ENCODE measurements at places on chromosomes 13 and 19.

- no peak for DNase-seq
Measured at GRCh38 chr19:41703602-41704293, 4.7 kb upstream of the CEACAM5 start.

- DNase-seq: no peak
Measured at GRCh38 chr19:7619671-7620441, 9.5 kb downstream of the XAB2 start.

DNA sequence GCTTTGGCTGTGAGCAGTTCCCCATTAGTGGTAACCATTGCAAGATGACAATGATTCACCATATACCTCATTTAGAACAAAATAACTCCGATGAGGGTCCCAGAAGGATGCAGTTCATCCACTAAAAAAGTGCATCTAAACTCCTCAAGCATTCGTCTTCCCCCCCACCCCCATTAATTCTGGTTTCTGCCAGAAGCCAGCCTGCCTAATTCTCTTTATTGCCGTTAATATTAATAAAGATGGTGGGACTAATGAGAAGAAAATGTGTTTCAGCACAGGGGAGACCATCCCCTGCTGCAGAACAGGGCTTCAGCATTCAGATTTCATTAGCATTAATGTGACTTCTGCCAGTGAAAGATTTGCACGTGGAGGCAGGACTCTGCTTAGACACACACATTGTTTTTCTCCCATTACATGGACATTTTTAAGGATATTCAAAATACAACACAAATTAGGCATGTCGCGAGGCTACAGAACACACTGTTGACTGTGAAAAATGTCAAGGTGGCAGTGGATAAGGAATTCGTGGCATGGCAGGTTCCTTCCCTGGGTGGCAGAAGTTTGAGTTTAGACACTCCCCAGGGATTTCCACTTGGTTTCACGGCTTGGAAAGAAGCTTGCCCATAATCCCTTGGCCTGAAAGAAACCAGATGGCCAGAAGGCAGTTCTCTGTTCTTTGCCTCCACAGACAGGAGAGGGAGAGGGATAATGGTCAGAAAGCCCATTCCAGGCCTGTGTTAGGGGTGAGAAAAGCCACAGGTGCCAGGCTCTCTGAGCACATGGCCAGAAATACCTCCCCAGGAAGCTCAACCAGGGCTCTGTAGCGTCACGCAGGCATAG lies 236.5 kb downstream of the FOXO1 start:
- DNase-seq: no peak

DNA sequence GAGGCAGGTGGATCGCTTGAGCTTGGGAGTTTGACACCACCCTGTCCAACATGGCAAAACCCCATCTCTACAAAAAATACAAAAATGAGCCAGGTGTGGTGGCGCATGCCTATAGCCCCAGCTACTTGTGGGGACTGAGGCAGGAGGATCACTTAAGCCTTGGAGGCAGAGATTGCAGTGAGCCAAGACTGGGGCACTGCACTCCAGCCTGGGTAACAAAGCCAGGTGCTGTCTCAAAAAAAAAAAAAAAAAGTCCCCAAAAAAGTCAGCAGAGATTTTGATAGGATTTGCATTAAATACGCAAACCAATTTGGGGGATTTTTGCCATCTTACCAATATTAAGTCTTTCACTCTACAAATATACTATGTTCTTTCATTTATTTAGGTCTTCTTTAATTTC lies 21.7 kb upstream of the RPL21 start:
- DNase-seq: no peak

- DNase-seq: peak; percentile 59
Measured at GRCh38 chr13:30551189-30551588, 66.5 kb upstream of the USPL1 start.

DNA sequence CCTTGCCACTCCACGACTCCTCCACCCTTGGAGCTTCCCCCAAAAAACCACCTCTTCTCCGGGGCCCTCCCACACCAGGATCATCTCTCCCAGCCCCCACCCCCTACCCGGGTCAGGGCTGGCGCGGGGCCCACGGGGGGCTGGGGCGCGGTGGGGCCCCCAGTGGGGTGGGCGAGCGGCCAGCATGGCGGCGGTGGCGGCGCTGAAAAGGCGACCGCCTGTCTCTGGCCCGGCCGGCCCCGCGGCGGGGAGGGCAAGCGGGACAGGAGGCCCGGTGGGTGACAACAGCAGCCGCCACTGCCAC lies 850 bp downstream of the DYRK1B start:
- DNase-seq: no peak

- DNase-seq: peak; percentile 58
Measured at GRCh38 chr19:15379999-15380647, 536 bp upstream of the AKAP8 start.

GRCh38 chr19:38710928-38711725 lies 33.1 kb downstream of the CAPN12 start:
- peak; percentile 62 for DNase-seq

DNA sequence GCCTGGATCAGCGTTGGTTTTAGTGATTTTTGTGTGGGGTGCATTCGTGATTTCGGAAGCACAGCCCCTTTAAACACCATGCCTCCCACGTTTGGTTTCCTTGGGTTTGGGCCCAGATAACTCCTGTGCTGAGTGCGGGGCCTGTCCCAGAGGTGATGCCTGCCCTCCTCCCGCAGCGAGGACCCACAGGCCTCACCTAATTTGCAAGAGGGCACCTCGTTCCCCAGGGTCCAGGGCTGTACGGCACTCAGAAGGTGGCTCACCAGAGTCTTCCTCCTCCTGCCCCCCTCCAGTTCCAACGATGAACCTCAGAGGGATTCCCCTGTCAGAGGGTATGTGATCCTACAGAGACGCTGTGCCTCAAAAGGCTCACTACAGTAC lies 54.3 kb upstream of the SOX1 start:
- DNase-seq: no peak

DNA sequence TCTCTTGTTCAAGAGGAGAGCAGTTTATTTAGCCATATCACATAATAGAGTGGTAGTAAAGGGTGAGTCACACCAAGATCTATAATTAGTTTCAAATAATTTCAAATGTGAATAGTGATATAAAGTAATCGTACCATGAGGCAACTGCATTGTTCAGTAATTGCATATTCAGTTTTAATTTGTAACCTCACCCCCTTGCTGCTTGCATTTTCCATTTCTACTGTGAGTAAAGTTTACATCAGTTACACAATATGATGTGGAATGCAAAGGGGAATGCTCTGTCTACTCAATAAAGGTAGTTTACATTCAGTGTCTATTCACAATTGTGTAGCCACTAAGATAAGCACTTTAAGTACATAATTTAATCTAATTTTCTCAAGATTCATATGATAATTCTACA lies 1695.7 kb upstream of the SPRY2 start:
- no peak for DNase-seq

DNA sequence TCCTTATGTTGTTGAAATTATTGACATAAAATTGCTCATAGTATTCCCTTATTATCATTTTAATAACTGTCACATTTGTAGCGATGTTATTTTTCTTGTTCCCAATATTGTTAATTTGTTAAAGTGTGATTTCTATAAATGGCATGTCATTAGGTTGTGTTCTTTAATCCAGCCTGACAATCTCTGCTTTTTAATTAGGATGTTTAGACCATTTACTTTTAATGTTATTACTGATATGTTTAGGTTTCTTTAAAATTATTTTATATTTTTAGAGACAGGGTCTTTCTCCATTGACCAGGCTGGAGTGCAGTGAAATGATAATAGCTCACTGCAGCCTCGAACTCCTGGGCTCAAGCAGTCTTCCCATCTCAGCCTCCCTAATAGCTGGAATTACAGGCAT lies 408.5 kb downstream of the DLEU7 start:
- no peak for DNase-seq

- no peak for DNase-seq
Measured at GRCh38 chr13:113730258-113730691, 28.8 kb upstream of the TMEM255B start.

DNA sequence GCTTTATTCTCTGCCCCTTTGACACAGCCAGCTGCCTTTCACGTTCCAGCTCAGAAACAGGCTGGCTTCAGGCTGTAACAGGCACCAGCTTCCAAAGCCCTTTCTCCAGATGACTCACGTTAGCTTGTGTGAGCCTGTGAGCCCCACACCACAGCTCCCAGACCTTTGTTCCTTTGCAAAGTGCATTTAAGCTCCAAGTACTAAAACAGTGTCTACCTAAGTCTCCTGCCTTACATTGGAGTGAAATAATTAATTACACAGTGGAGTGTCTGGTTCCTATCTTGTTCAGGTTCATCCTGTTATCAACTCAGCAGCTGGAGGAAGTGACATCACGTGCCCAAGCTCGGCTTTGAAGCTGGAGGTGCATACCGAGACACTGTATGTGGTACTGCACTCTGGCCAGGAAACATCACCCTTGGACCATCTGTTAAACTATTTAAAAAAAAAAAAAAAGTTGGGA lies 475.8 kb downstream of the FOXO1 start:
- DNase-seq: peak; percentile 33

DNA sequence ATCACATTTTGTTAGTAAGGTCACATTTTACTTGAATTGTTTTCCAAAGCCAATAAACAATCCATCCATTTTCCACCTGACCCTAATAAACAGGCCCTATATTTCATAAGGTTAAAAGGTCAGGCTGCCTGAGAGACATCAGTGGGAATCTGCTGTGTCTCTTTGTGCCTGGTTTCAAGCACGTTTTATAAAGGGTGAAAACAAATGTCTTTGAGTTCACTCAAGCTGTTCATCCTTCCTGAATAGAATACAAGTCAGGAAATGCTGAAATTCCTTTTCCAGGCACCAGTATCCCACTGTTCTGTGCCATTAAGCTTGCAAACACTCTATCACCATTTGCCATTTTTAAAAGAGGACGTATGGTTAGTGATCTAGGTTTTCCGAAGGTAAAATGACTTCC lies 67.5 kb upstream of the SPATA13 start:
- no peak for DNase-seq

- DNase-seq: no peak
Measured at GRCh38 chr13:23672616-23673015, 102.4 kb downstream of the TNFRSF19 start.

Measured in ELR (cell line).